Skin of body (tissue), 3 donors: ENCODE measurements at places on chromosomes 7 and 10.
A peak's percentile ranks its signal among the peaks of the same experiment; 100 is the strongest.

DNA sequence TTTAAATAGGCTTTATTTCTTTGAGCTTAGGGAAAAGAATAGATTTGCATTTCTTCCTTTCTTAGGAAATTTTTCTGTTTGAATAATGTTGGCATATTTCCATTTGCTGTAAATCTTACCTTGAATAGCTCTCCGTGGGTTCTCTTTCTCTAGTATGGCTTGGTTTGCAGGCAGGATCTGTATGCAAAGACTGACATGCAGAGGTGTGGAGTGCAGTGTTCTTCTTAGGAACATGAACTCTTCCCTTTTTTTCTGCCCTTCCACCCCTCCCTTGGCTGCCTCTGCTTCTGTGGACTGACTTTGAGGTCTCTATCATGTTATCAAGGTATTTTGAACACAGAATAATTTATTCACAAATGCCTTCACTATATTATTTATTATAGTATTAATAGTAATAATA, 222.8 kb downstream of the LHFPL3 start:
- no peak for DNase-seq

DNA sequence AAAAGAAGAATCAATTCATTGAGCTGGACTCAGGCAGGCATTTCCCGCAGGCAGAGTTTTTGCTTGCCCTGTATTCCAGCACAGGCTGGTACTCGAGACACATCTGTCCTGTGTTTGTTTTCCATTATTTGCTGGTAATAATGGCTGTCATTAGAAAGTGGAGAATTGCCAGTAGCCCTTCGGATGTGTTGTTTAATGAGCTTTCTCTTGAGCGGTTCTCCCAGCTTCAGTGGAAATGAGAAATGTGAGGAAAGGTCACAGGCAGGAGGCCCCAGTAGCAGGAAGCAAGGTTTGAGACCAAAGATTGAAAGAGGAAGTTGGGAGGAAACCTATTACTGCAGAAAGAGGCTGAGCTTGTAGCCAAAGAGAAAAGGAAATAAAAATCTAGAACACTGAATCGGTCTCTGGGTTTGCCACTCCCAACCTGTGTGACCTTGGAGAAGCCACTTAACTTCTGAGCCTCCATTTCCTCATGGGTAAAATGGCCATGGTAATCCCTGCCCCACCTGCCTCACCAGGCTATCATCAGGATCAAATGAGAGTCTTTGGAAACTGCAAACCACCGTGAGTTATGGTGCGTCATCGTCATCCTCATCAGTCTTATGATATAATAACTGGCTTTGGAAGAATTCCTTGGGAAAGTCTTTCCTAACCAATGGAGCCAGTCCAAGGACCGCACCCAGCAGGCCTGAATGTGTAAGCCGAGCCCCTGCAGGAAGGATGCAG, 67.7 kb downstream of the TACR2 start:
- no peak for DNase-seq

GRCh38 chr10:128173386-128173785, 47.2 kb upstream of the MKI67 start:
- no peak for DNase-seq

GRCh38 chr10:96922978-96923948, 91.2 kb downstream of the LCOR start:
- DNase-seq, result no peak

DNA sequence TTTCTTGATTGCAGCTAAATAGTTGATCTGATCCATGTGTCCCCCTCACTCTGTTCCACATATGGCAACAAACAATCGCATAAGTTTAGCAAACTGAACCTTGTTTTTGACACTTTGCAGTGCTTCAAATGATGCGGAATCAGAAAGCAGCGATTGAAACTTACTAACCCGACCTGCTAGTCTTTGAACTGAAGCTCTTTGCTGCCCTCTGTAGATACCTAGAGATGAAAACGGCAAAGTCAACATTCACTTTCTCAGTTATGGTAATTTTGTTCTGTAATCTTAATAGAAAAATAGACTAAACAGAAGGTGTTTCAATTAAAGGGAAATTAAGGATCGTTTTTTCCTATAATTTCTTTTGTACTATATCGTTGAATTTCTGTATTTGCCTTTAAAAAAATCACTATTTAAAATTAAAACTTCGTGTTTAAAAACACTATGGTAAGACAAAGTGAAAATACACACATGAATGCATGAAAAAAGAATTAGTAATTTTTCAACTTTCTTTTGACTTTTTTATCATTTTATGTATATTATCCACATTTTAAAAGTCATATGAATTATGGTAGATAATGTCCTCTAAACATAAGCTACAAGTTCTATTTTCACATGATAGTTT, 276.5 kb downstream of the MAGI2 start:
- peak; percentile 14 for DNase-seq

DNA sequence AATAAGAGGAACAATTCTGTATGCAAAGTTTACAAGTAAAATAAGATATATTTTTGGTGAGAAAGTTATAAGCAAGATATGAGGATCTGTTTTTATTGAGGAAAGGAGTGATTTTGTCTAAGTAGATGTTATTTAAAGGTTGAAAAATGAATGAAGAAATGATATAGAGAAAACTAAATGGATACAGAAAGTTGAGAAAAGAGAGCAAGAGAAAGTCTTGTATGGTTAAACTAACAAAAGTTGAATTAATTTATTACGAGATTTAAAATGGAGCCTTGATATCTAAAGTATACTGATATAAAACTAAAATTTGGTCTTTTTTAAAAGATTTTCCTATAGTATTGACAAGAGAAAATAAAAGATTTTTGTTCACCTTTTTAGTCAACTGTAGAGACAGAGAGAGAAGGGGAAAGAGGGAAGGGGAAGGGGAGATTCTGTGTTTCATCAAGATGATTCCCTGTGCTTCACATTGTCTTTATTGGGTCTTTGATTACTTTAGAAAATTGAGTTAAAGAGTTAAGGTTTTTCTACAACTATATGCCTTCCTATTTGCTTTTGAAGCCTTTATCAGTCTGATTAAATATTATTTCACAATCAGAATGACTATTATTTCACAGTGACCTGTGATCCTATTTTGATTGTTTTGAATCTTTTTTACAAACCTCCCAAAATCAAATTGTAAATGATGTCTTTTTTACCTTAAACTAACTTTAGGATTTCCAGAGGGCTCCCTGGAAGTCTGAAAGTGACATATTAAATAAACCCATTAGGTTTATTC, 10.7 kb downstream of the SHTN1 start:
- no peak for DNase-seq

- no peak for DNase-seq
Measured at GRCh38 chr7:158394936-158395335, 192.7 kb downstream of the PTPRN2 start.

GRCh38 chr7:38321050-38321449, 47.6 kb upstream of the TARP start:
- no peak for DNase-seq

DNA sequence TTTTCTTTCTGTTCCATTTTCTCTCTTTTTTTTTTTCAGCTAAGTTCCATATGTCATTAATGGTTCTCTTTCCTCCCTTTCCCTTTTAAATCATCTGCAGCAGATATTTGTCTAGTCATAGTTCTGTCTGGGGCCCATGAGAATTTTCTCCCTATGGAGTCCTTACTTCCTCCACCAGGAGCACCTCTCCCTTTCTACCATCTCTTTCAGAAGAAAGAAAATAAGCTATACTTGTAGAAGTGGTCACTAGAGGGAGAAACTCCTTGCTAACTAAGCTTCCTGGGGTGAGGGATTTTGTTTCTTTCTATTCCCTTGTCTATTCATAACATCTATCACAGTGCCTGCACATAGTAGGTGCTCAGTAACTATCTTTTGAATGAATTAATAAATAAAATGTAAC, 230.2 kb upstream of the HPS1 start:
- DNase-seq, result no peak

GRCh38 chr10:79292891-79293746, 54.1 kb upstream of the PPIF start:
- DNase-seq, result no peak

DNA sequence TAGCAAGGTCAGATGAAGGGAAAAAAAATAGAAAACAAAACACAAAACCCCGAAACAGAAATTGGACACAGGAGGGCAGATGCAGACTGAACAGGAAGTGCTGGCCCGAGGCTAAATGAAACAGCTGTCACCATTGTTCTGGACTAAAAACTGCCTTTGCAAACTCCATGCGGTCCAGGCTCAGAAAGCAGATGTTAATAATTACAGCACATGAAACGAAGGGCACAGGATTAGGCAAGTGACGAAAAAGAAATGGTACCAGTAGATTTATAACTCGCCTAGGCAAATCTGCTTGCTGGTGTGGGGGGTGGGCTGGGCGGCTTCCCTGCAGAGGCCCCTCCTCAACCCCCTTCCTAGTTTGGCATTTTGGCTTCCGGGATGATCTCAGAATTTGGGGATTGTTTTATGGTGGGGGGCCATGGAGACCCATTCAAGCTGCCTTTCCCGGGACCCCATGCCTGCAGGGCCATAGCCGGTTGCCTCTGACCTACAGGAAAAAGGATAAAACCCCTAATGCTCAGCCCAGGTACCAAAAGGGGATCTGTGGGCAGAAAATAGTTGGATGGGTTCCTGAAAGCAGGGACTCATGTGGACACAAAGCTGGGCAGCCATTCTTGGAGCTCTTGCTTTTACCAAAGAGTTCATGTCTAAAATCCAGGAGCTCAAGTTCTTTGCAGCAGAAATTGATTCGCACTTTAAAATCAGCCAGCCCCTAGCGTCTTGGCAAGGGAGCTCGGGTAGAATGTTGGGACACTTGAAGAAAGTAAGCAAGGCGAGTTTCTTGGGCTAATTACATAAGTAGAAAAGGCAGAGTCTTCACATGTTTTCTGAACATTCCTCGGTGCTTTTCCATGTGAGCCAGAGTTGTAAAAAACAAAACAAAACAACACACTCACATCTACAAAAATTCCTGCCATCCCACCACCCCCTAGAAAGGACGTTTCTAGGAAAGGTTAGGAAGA, 39.0 kb upstream of the EMX2 start:
- peak; percentile 83 for DNase-seq

DNA sequence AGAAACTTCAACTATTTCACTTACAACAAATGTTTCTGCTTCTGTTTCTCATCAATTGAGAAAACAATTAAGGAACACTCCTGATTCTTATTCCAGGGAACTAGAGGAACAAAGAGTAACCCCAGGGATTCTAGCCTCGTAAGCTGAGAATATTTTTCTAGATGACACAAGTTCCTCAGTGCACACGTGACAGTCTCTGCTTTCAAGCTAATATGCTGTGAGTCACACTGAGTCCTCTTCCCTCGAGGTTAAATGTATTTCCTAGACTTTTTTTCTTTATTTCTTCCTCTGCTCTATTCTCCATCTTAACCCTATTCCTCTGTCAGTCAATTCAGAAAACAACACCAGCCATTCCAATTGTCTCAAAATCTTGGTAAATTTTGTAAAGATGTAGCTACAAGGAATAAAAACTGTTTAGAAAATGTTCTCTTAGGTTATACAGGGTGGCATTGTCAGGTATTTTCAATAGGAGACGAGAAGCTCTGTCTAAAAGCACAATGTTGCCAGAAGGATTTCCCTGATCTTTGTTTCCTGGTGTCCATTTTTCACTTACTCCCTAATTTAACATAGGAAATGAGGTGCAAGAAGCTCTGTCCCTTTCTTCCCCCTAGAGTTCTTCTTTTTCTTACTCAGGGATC, 5.8 kb upstream of the C1GALT1 start:
- DNase-seq, result peak; percentile 31

GRCh38 chr7:44724276-44724675, 24.4 kb upstream of the ZMIZ2 start:
- DNase-seq, result no peak

GRCh38 chr7:9453521-9453920, 1020.1 kb downstream of the NXPH1 start:
- DNase-seq, result no peak

GRCh38 chr7:73721377-73721817, 1.9 kb upstream of the STX1A start:
- DNase-seq, result no peak

- DNase-seq, result no peak
Measured at GRCh38 chr7:22885797-22886261, 63.2 kb upstream of the TOMM7 start.

- DNase-seq, result peak; percentile 13
Measured at GRCh38 chr7:116194115-116194514, 16.2 kb upstream of the TES start.

- no peak for DNase-seq
Measured at GRCh38 chr10:29499993-29500537, 134.7 kb downstream of the SVIL start.
